ENCODE measurements at places on chromosomes 5 and 9. TPM values are rescaled to one million over a fixed set of nuclear protein-coding genes. Genes with fewer than 3 reads are reported as not detected.

ENTPD2 gene
- not detected for polyA plus RNA-seq

PCDHA1 gene
- polyA plus RNA-seq: not detected

GMCL2 gene
- not detected for polyA plus RNA-seq

SLC4A9 gene
- polyA plus RNA-seq: not detected

OGN gene
- polyA plus RNA-seq: 0.30 TPM

DAPK1 gene
- 0.14 TPM for polyA plus RNA-seq

DIRAS2 gene
- polyA plus RNA-seq: not detected

All from CD4-positive, CD25-positive, alpha-beta regulatory T cell (primary cell).